Natural killer cell treated with Interleukin-12 subunit alpha and Interleukin-12 subunit beta and Interleukin-15 and Interleukin-18, amount 100 ng/mL, for 72 hours (primary cell): ENCODE measurements at places on chromosomes 1 and 21. TPM values are rescaled to one million over a fixed set of nuclear protein-coding genes. Genes with fewer than 3 reads are reported as not detected.

ADGRL2 gene
- total RNA-seq = not detected

ACTL8 gene
- total RNA-seq = not detected

INKA2 gene
- 0.45 TPM for total RNA-seq

LAD1 gene
- not detected for total RNA-seq

SLC2A5 gene
- total RNA-seq = not detected

PGLYRP3 gene
- total RNA-seq = not detected

POGZ gene
- total RNA-seq = 127 TPM

NEGR1 gene
- total RNA-seq = not detected

TNFRSF8 gene
- 16.3 TPM for total RNA-seq

IFFO2 gene
- total RNA-seq = 23.5 TPM

PRDX1 gene
- total RNA-seq = 246 TPM

OPTC gene
- total RNA-seq = not detected

ATP1A4 gene
- total RNA-seq = not detected

PEA15 gene
- total RNA-seq = 55.7 TPM

NBPF4 gene
- total RNA-seq = not detected

S100A12 gene
- total RNA-seq = not detected

PPIE gene
- total RNA-seq = 60.0 TPM

REN gene
- not detected for total RNA-seq

KCNA2 gene
- 0.92 TPM for total RNA-seq

TTC22 gene
- 1.5 TPM for total RNA-seq

THEMIS2 gene
- total RNA-seq = 38.4 TPM

CLK2 gene
- total RNA-seq = 117 TPM

ADSS2 gene
- total RNA-seq = 45.0 TPM
